Skeletal muscle cell (primary cell): ENCODE measurements at places on chromosomes 7 and 10.

- no peak for DNase-seq
Measured at GRCh38 chr10:126621846-126622245, 48.6 kb downstream of the C10orf90 start.

GRCh38 chr10:126576336-126576735, 94.2 kb downstream of the C10orf90 start:
- no peak for DNase-seq

DNA sequence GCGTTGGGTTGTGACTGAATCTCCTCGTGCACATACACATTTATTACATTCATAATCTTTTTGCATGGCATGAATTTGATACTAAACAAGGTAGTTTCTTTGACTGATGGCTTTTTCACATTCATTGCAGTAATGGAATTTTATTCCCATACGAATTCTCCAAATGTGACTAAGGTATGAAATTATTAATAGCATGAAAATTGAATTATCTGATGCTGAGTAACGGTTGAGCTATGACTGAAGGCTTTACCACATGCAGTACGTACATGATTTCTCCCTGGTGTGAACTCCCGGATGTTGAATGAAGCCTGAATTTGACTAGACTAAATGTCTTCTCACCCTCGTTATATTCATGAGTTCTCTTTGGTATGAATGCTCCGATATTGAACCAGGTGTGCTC, 104.4 kb upstream of the C1GALT1 start:
- no peak for DNase-seq

- DNase-seq: no peak
Measured at GRCh38 chr10:99529591-99530107, 3.1 kb upstream of the NKX2-3 start.

- DNase-seq: no peak
Measured at GRCh38 chr7:134513169-134513752, 14.1 kb upstream of the AKR1B10 start.

GRCh38 chr7:40726559-40726958, 591.8 kb downstream of the SUGCT start:
- DNase-seq: no peak

DNA sequence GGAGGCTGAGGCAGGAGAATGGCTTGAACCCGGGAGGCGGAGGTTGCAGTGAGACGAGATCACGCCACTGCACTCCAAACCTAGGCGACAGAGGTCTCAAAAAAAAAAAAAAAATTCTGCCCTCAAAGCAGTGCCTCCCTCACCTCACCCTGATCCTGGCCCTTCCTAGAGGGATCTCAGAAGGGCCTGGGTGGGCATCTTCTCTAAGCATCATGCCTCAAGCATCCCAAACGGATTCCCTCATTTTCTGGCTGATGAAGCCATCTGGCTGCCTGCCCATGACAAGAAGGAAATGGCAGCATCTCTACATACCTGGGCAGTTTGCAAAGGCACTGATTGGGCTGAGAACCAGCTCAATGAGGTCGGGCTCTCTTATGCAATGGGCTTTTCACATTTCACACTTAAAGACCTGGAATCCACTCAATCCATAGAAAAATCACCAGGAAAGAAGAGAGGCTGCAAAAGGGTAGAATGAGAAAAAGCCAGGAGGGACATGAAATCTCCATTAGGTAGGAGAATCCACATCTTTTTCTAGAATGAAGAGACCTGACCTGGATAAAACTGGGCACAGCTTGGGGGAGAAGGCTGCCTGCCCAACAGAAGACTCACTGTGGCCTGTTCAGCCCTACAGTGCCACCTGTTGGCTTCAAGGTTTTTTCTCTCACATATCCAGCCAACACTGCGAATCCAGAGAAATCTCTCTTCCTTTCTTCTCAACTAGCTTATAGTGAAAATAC, 48.1 kb downstream of the PDLIM1 start:
- DNase-seq: no peak

DNA sequence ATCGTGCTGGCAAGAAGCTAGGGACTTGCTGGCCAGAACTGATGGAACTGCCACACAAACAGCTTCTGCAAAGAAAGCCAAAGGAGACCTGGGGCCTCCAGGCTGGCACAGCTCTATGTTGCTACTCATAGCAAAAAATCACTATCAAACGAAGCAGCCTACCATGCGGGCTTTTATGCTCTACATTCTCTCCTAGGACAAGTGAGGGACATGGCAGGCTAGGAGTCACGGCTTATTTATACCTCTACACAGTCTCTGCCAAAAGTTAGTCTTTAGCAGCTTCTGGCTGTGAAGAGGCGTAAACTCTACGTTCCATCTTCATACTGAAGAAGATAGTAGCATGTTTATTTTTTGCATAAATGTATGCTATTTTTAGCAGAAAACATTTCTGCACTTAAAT, 35.4 kb downstream of the CDCA7L start:
- no peak for DNase-seq

DNA sequence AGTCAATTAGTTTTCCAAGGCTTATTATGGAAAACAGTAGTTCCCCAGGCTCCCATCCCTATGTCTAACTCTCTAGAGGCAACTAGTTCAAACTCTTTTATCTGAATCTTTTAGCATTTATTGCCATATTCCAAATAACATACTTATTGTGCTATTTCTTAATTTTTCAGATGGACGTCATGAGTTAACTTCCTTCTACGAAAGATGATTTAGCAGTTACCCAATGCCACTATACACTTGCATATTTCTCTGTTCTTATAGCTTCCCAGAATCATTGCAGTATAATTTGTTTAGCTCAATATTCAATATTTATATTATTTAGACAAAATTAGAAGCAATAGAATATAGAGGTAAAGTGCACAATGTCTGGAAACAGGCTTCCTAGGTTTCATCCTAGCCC, 52.8 kb downstream of the REEP3 start:
- DNase-seq: no peak

DNA sequence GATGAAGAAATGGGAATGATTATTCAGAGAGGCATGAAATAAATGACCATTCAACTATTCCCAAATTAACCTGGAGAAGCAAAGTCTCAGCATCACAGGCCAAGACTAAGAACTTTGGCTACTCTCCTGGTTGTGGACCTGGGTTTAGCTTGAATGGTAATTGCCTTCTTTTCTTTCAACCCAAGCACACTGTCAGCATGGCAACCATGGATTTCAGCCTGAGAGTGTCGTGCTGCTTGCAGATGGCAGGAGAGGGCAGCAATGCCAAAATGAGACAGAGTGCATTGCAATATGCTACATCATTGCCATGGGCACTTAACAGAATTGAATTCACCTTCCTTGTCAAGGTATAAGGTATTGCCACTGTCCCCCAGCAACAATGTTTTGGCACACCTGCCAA, 767.2 kb downstream of the REEP3 start:
- DNase-seq: no peak

GRCh38 chr7:13057462-13058200, 370.2 kb downstream of the ARL4A start:
- no peak for DNase-seq

- no peak for DNase-seq
Measured at GRCh38 chr7:46999866-47000265, 582.0 kb downstream of the TNS3 start.

GRCh38 chr10:45253183-45253914, 62.1 kb downstream of the OR13A1 start:
- no peak for DNase-seq

GRCh38 chr10:77913090-77913489, 13.5 kb downstream of the DLG5 start:
- DNase-seq: no peak

GRCh38 chr7:92964141-92964540, 127.8 kb upstream of the CDK6 start:
- no peak for DNase-seq

- no peak for DNase-seq
Measured at GRCh38 chr10:51955696-51956095, 256.3 kb upstream of the CSTF2T start.

GRCh38 chr10:3292636-3293035, 120.1 kb upstream of the PITRM1 start:
- peak; percentile 39 for DNase-seq

GRCh38 chr7:148921806-148922205, 37.7 kb upstream of the EZH2 start:
- DNase-seq: no peak

DNA sequence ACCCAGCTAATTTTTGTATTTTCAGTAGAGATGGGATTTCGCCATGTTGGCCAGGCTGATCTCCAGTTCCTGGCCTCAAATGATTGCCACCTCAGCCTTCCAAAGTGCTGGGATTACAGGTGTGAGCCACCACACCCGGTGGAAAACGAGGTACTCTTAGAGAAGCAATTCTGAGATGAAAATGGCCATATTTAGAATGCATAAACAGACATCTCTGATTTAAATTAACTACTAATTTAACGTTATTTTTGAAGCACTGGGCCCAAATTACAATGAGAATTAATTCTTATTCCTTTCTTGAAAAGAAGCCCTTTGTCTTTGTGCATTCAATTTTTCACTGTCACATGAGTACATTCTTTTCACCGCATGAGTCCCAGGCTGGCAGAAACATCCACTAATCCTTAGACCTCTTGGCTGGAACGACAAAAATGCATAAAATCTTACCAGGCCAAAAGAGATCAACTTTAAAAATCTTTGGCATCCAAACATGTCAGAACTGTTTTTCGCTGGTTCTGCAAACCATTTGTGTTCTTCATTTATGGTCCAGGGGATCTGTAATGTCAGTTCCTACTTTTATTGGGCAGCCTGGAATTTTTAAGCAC, 60.1 kb upstream of the CAPZA2 start:
- DNase-seq: no peak

- no peak for DNase-seq
Measured at GRCh38 chr7:142257958-142258357, at the start of gene PRSS58. Gene PRSS58, minus strand, starts transcription at chr7:142258058. Its CDS starts 351 bp downstream, at chr7:142257707.

DNA sequence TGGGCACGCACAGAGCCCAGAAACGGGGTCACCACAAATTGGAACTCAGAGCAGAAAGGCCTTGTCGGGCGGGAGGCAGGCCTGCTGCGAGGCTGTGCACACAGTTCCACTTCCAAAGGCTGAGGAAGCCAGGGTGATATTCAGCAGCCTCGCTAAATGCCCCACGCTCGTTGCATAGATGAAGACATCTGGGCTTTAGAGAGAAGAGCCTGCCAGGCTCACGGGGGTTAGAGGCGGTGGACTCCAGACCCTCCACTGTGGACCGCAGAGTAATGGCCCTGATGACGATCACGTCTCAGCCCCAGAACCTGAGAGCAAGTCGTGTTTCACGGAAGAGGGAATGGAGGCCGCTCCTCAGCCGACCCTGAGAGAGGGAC, 104.2 kb downstream of the DNAJB6 start:
- no peak for DNase-seq

- DNase-seq: no peak
Measured at GRCh38 chr10:78764436-78764835, 304.3 kb upstream of the ZMIZ1 start.

DNA sequence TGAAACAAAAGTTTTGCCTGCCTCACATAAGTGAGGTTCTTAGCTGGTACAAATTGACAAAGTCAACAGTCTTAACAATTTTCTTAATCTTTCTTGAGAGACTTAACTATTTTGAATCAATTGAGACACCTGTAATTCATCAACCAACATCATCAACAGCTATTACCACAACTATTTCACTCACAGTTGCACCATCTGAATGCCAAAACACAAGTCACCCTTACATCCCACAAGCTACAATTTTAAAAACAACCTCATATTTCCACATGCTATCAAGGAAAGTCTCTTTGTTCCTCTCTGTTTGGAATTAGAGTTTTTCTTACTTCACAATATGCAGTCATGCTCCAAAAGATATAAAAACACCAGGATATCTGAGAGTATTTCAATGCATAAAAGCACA, 4.9 kb downstream of the SMURF1 start:
- no peak for DNase-seq

DNA sequence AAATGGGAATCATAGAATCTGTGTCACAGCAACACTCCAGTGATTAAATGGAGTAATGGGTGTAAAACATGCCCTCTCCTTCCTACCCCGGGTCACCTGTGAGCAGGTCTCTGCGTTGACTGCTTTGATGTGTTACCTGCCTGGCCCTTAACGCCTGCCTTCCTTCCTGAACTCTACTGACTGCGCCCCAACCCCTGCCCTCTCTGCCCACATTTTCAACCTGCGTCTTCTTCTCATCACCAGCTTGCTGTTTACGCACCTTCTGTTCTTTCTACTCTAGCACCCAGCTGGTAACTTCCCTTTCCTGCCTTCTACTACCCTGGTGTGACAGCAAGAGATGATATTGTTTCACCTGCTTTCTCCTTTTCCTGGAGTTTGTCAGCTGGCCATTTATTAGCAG, 303.0 kb upstream of the LRGUK start:
- no peak for DNase-seq

- no peak for DNase-seq
Measured at GRCh38 chr10:117266812-117267211, 25.9 kb downstream of the SLC18A2 start.

DNA sequence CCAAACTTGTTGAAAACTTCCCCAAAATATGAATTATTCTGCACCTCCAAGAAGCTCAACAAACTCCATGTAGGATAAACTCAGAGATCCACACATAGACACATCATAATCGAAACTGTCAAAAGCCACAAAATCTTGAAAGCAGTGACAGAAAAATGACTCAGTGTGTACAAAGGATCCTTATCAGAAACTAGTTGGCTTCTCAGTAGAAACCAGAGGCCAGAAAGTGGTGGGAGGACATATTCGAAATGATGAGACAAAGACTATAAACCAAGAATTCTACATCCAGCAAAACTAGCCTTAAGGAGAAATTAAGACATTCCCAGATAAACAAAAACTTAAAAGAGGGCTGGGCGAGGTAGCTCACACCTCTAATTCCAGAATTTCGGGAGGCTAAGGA, 38.5 kb downstream of the MCMBP start:
- DNase-seq: no peak

DNA sequence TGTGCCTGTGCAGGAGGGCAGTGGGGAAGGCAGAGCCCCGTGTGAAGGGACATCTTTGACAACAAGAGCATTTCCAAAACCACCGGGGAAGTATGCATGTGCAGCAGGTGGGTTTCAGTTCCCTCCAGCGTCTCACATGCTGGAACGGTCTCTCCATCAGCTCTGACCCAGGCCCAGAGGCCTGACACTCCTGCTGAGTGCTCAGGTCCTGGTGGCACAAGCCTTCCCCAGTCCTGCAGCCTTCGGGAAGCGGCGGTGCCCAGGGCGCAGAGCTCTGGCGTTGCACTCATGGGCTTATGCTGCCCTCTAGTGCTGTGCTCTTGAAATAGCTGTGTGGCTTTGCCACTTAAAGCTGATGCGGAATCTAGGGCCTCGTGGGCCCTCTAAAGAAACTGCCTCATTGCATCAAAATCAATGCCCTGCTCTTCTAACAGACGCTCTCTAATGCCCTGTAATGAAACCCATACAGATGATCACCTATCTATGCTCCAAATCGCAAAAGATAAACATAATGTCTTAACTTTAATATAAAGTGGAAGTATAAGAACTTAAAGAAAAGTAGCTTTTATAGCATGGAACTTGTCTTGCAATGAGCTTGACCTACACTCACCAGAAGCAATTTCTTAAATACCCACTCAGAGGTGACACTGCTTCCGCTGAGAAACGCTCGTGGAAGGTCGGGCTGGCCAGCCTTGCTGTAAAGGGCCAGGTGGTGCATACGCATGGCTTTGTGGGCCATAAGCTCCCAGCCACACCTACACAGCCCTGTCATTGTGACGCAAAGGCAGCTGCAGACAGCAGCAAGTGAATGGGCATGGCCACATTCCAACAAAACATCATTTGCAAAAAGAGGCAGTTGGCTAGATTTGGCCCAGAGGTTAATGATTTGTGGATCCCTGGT, 38.6 kb downstream of the CLRN3 start:
- peak; percentile 6 for DNase-seq

GRCh38 chr7:8068892-8069686, 100.5 kb downstream of the GLCCI1 start:
- DNase-seq: no peak
